Stimulated activated effector memory CD8-positive, alpha-beta T cell treated with anti-CD3 and anti-CD28 coated beads, Interleukin-12 subunit alpha, Interleukin-12 subunit beta, amount 100 ng/mL, for 72 hours (primary cell): ENCODE measurements at places on chromosomes 12 and 14.
A peak's percentile ranks its signal among the peaks of the same experiment; 100 is the strongest.

DNA sequence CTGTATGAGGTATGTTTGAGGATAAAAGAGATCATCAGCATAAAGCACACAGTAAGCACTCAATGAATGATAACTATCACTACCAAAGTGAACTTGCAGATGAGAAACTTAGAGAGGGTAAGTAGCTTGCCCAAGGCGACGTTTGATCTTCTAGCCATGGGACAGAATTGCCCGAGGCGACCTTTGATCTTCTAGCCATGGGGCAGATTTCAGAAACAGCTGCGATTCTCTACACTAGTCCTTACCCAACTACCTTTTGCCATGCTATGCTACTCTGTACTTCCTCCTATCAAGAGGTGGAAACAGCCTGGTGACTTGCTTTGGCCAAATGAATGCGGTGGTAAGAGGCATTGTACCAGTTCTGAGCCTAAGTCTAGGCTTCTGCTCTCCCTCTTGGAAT, 23.7 kb upstream of the NT5DC3 start:
- DNase-seq = no peak

GRCh38 chr12:63056649-63057048, 94.4 kb downstream of the AVPR1A start:
- DNase-seq = no peak

- DNase-seq = no peak
Measured at GRCh38 chr12:55899082-55899481, 28.6 kb downstream of the PYM1 start.

- DNase-seq = no peak
Measured at GRCh38 chr12:94401326-94401725, 58.3 kb downstream of the CEP83 start.

DNA sequence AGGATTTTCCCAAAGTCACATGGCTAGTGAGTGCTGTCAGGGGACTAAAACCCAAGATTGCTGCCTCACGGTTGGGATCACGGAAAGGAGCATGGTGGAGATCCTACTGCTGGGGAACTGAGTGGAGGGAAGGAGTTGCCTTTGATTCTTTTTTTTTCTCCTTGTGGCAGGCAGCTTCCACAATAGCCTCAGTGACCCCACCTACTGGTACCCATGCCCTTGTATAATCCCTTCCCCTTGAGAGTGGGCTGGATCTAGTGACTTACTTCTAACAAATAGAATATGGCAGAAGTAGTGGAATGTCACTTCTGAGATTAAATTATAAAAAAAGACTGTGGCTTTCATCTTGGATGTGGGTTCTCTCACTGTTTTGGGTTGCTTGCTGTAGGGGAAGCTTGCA, 135.7 kb downstream of the DICER1 start:
- DNase-seq = no peak

DNA sequence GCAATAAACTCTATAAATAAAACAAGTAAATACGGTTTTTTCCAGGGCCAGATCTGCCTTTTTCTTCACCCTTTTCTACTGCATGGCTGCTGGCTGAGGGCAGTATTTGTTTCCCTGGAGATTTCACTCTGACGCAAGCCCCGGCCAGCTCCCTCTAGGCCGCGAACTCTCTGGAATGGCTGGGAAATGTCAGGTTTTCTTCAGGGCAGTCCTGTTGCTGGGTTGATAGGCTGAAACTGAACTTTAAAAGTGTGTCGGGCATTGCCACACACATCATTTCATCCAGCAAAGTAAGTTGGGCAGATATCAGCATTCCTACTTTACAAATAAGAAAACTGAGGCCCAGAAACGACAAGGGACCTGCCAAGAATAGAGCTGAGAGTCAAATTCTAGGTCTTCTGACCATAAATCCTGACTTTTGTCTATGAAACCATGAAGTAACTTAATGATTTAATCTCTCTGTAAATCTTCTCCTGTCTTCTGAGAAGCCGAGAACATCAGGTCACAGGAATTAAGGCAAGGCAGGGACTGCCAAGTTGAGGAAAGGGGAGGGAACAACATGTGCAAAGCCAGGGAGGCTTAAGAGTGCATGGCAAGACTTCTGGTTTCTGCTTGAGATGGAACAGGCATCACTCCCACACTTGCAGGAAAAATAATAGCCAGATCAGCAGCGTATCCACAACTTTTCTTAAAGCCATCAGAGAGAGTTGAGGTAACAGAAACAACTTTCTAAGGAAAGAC, 205.0 kb upstream of the CCDC196 start:
- no peak for DNase-seq

- no peak for DNase-seq
Measured at GRCh38 chr12:51265024-51265423, 5.2 kb downstream of the SMAGP start.

DNA sequence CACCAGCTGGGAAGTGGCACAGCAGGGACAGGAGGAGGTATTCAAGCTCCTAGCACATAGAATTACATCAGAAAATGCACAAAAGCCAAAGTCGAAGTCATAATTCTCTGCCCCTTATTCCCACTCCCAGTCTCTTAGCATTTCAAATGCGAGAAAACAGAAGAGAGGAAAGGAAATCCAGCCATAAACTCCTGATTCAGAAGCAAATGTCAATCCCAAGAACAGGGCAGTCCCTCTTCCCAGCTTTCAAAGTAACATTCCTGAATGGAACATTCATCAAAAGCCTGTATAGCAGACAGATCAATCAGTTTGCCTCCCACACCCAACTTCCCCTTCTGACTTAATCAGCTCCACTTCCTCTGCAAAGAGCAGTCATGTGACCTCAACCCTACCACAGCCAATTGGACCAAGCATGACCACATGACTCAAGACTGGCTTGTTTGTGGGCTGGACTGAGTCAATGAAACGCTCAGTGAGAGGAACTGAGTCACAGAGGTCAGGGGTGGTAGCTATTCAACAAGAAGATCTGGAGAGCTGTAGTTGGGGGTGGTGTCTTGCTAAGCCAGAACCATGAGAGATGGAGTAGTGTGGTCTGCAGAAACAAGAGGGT, 41.4 kb upstream of the TUNAR start:
- DNase-seq = no peak

GRCh38 chr14:103001226-103001625, 56.1 kb downstream of the CDC42BPB start:
- no peak for DNase-seq

- DNase-seq = no peak
Measured at GRCh38 chr14:76773956-76774820, 12.9 kb downstream of the VASH1 start.

- no peak for DNase-seq
Measured at GRCh38 chr12:64760808-64761573, 1.8 kb upstream of the GNS start.

- DNase-seq = no peak
Measured at GRCh38 chr12:83859021-83859420, 1053.6 kb downstream of the SLC6A15 start.

GRCh38 chr14:55794655-55795595, 214.9 kb downstream of the KTN1 start:
- DNase-seq = no peak

DNA sequence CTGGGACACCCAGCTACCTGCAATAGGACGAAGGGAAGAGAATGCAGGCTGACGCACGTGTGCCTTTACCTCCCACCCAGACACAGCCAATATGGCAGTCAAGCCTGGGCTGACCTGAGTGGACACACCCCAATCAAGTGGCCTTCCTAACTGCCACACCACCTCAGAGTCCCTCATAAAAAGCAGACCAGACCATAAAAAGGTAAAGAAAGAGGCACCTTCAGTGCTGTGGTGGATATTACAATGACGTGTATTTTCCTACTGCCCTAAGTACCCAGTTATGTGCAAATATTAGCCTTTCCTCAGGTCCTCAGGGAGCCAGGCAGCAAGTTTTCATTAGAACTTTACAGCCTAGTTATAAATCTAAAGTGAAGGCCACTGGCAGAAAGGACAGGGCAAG, 75.8 kb downstream of the KCNK10 start:
- no peak for DNase-seq

DNA sequence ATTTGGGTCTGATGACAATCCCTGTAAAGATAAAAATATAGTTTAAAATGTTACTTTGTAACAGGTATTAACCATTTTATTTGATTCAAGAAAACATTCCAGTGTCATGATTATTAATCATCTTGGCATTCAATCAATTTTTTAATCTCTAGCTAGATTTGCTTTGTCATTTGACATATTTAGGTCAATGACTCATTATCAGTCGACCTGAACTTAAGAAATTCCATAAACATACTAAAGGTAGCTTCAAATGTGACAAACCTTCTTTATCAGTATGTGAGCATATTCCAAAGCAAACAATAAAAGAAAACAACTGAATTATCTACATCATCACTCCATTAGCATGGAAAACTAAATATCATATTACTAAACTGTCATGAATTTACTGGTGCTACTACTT, 50.8 kb upstream of the CDKL1 start:
- no peak for DNase-seq

GRCh38 chr14:105476097-105476830, 1.6 kb downstream of the CRIP2 start:
- no peak for DNase-seq

GRCh38 chr12:71755146-71755892, 656 bp downstream of the RAB21 start:
- peak; percentile 82 for DNase-seq

GRCh38 chr14:101823066-101823465, 61.6 kb downstream of the PPP2R5C start:
- DNase-seq = no peak

GRCh38 chr12:113154351-113154973, 4.9 kb downstream of the CFAP73 start:
- peak; percentile 58 for DNase-seq

DNA sequence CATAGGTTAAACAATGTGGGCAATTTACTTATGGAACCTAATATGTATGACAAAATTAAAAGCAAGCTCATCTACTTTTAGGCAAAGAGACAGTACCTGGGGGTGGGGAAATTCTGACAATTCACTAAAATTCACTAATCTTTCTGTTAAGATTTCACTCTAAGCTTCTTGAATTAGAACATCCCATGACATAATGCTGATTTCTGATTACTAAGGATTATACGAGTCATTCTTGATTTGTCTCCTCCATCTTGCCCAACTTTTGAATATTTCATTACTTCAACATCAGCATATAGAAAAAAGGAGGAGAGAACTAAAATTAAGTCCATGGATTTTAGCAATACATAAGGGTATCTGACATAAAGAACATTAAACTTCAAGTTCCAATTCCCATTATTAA, 2.4 kb downstream of the CEP83 start:
- DNase-seq = no peak

DNA sequence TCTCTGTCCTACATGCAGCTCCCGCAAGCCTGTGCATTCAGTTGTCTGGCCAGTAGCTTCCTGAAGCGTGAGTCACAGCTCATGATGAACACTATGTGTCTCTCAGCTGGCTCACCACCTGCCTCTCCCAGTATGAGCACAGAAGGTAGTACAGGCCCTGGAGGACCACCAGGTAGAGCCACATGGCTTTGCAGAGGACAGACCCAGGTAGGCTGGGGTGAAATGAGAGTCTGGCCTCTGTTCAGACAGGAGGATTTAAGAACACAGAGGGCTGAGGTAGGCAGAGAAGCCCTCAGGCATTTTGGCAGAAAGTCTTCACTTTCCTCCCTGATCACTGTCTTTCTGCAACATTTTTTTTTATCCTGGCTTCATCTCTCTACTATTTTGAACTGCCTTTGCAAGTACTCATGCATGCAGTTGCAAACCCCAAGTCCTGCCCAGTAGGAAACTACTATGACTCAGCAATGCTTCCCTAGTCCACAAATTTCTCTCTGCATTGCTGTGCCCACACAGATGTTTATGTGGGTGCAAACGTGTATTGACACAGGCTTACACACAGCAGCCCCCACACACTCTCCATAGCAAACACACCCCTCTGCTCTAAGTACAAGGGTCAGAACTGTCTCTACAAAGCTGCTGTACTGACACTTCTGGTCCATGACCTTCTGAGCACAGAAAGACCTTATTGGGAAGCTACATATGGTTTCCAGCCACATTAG, 7.2 kb upstream of the SDR9C7 start:
- no peak for DNase-seq

DNA sequence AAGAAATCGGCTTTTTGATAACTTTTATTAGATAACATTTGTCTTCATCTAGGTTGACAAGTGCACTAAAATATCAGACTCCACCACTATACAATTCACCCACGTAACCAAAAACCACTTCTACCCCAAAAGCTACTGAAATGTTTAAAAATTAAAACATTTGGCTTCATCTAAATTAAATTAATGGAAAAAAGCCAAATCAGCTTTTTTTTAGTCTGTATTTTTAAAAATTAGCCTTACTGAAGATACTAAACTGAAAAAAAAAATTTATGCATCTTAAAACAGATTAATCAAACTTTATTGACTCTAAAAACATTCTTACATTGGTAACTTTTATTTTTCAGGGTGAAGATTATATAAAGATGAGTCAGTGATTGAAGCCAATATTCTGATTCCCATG, 30.0 kb downstream of the CREBL2 start:
- no peak for DNase-seq

- no peak for DNase-seq
Measured at GRCh38 chr12:110677982-110678381, 10.9 kb downstream of the HVCN1 start.

DNA sequence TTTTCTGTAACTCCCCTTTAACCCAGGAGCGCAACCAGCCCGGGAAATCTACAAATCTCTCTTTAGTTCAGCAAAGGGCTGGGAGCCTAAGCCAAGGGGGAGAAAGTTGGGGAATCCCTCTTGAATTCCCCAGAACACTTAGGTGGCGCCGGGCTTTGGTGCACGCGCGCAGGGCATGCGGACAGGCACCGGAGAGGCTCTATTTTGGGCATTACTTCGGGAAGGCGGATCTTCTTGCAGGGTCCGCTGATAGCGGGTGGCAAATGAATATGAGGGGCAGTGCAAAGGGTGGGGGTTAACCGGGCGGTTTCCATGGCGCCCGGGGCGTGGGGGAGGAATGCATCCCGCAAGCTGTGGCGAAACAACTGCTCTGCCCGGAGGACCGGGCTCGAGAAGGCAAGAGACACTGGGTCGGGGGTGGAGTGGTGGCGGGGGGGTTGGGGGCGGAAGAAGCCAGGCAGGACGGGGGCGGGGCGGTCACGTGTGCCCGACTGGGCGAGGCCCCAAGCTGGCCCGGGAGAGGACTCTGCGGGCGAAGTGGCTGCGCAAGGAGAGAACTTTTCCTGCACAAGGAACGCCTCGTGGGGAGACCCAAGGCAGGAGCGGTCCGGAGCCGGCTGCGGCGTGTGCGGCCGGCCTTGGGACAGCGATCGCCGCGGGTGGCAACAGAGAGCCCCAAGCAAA, at the start of gene FLVCR2:
FLVCR2 (plus strand) TSS at position 519 of the 684 bp plus-strand sequence. CDS start 353 bp downstream, outside the sequence.
- DNase-seq = peak; percentile 72

DNA sequence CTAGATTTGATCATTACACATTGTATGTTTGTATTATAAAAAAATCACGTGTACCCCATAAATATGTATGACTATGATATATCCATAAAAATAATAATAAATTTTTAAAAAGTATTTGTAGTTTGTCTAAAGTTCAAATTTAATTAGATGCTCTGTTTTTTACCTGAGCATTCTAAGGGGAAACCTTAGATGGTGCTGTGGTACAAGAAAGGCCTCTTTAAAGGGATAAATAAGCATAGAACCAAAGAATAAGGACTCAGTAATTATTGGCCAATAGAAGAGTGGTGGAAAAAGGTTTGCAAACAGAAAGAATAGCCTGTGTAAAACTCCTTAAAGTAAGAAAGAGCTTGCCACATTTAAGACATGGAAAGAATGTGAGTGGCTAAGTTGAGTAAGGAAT, 580.1 kb upstream of the SEL1L start:
- DNase-seq = no peak
